ENCODE measurements at places on chromosomes 2 and 18. TPM values are rescaled to one million over a fixed set of nuclear protein-coding genes. Genes with fewer than 3 reads are reported as not detected.
A peak's percentile ranks its signal among the peaks of the same experiment; 100 is the strongest.

DNA sequence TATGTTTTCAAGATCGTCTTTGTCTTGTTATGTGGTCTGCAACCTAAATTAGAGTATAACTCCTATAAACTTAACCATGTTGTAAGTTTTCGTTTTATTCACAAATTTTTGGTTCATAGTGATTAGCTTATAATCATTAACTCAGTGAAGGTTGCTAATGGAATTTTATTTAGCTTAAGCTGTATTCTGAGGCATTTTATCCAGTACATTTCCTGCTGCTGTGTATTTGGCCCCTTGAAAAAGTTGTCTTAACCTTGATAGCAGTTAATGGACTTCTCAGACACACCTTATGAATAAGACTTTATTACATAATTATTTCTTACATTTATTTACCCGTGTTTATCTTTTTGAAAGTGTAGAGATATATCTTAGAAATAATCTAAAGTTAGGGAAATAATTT is 20.5 kb downstream of the VAPA start:
- DNase-seq: no peak

DNA sequence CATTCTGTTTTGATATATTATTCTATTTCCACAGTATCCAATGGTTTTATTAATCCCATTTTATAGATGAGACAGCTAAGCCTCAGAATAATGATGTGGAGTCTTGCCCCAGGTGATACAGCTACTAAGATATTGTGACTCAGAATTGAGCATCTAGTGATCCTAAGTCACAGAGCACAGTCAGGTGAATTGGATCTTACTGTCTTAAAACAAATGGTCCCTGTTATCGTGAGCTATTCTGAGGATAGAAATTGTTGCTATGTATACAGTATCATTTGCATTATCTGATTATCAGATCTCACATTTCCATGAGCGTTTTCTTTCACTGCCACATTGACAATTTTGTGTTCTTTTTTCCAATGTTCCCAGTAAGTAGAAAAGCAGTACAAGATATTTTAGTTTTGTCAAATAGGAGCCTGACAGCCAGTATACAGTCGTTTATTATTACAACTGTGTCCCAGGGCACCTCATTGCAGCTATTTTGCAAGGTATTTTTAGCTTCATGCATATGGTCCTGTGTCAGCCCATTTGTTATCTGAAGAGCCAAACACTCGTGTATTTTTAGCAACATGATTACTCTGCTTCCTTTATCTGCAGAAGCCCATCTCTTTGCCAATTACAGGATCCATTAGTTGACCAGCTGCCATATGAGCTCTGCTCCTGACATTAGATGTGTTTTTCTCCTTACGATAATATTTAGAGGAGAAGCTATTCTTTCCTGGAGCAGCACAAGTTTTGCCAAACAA is 25.1 kb upstream of the SGPP2 start:
- DNase-seq: peak; percentile 34

GRCh38 chr2:240412211-240412861 is 23.1 kb upstream of the GPC1 start:
- DNase-seq: no peak

DNA sequence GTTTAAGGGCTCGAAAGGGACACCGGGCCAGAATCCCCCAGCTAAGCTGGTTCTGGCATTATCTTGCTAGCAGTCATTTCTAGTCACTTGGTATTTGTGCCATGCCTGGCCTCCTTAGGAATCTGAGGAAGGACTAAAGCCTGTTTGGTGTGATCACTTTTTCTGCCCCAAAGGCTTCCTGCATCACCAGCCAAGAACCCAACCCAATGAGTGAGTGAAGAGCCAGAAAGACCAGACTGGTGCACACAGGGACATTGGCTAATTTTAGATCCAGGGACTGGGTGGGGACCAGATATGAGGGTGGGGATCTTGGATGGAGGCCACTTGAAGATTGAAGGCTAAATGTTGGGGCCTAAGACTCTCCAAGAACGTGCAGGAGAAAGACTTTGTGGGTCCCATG is 411.9 kb upstream of the TNP1 start:
- no peak for DNase-seq

- no peak for DNase-seq
These were observed 27.6 kb downstream of the HK2 start for GRCh38 chr2:74861531-74861930.

- peak; percentile 89 for DNase-seq
These were observed 43.7 kb downstream of the HDLBP start for GRCh38 chr2:241271706-241272302.

GRCh38 chr2:234500394-234501006 is 3.6 kb upstream of the ARL4C start:
- peak; percentile 78 for DNase-seq

GRCh38 chr2:223010641-223011040 is 41.3 kb upstream of the KCNE4 start:
- DNase-seq: peak; percentile 45

GRCh38 chr2:54867457-54867856 is 144.0 kb downstream of the EML6 start:
- DNase-seq: no peak

Gene HNMT
- 40.7 TPM for total RNA-seq

Gene GREB1
- 0.78 TPM for total RNA-seq
